ENCODE measurements at places on chromosomes 5 and 9.

DNA sequence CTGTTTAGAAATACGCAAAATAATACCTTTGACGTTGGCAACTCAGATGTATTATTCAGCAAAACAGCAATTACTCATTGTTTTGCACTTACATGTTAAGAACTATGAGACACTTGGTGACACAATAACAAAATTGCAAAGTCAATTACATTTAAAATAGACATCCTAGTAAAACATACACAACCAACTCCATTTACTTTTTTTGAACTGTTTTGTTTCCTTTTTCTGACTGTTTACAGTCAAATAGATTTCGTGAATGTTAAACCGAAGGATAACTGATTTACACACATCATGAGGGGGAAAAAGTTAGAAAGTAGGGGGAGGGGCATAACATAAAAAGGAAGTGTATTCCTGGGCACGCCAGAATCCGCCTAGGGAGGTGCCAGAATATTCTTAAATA is 220.1 kb downstream of the MEF2C start:
- peaks cover 6% of the 10 kb centered on the region for H3K27me3 ChIP-seq
- no peaks in the 10 kb centered on the region for H3K36me3 ChIP-seq
- H3K27ac ChIP-seq: no peak overlapping the region
- H3K4me1 ChIP-seq: peaks cover 36% of the 10 kb centered on the region

DNA sequence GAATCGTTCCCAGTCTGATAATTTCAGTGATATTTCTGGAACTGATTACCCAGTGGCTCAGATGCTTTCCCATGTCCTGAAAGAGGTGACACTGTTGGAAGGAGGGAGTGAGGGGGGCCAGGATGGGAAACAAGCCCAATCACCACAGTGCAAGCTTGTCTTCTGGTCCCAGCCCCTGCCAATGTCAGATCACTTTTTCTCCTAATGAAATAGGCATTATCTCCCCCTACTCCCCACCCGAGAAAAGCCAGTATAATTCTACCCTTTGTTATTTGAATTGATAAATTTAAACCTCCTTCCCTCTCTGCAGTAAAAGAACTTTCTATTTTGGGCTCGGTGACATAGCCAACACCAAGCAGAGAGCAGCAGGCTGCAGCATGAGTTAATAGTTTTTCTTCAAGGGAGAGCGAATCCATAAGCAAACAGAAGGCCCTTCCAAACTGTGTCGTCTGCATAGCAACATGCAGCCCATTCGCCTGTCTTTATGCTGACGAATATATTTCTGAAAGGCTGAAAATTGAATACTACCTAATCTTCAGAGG is 14.6 kb upstream of the PPP2CA start:
- H3K36me3 ChIP-seq: no peaks in the 10 kb centered on the region
- peaks cover 5% of the 10 kb centered on the region for H3K4me1 ChIP-seq
- no peak overlapping the region for H3K4me3 ChIP-seq
- DNase-seq: no peak
- H3K27me3 ChIP-seq: no peaks in the 10 kb centered on the region

GRCh38 chr5:31052937-31053658 is 140.4 kb upstream of the CDH6 start:
- no peaks in the 10 kb centered on the region for H3K4me1 ChIP-seq
- no peak for DNase-seq
- no peak overlapping the region for H3K4me3 ChIP-seq
- no peaks in the 10 kb centered on the region for H3K36me3 ChIP-seq

DNA sequence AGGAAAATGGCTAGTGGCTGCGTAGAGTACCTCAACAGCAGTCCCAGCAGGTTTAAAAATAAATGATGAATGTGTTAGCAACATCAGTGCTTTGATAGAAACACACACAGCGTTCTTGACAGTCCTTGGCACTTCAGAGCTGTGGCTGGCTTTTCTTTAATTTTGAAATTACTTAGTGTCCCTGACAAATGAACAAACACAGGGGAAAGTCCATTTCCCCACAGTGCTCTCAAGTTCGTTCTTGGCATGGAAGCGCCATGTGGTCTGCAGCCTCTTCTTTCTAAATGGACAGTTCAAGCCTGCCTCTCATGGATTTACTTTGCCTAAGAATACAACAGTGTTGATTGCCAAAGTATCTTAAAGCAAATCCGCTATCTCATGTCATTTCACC is 102.2 kb downstream of the ADAMTS12 start:
- no peaks in the 10 kb centered on the region for H3K36me3 ChIP-seq
- DNase-seq: no peak

- H3K4me1 ChIP-seq: peaks cover 17% of the 10 kb centered on the region
- peaks cover 6% of the 10 kb centered on the region for H3K27me3 ChIP-seq
- H3K36me3 ChIP-seq: no peaks in the 10 kb centered on the region
These were observed 18.1 kb upstream of the COL5A1 start for GRCh38 chr9:134623258-134624066.
